ENCODE measurements at places on chromosomes 7 and 10. TPM values are rescaled to one million over a fixed set of nuclear protein-coding genes. Genes with fewer than 3 reads are reported as not detected.

The FAM237B gene
- total RNA-seq, result not detected

The COL17A1 gene
- total RNA-seq, result under 0.01 TPM

The MUC12 gene
- 0.51 TPM for total RNA-seq

The IDI2 gene
- total RNA-seq, result not detected

The STAG3 gene
- 0.50 TPM for total RNA-seq

The PNLIPRP3 gene
- not detected for total RNA-seq

All from fibroblast of lung (primary cell).